ENCODE measurements at places on chromosomes 7 and 10. TPM values are rescaled to one million over a fixed set of nuclear protein-coding genes. Genes with fewer than 3 reads are reported as not detected.
A peak's percentile ranks its signal among the peaks of the same experiment; 100 is the strongest.

The CYP2C19 gene
- not detected for total RNA-seq

The GRID2IP gene
- total RNA-seq = 0.28 TPM

The C10orf67 gene
- not detected for total RNA-seq

The FBXL13 gene
- total RNA-seq = 0.65 TPM

- H3K4me1 ChIP-seq = peaks cover 13% of the 10 kb centered on the region
- DNase-seq = peak; percentile 56
- H3K27ac ChIP-seq = no peak overlapping the region
- H3K4me3 ChIP-seq = no peak overlapping the region
- no peaks in the 10 kb centered on the region for H3K36me3 ChIP-seq
- peaks cover 11% of the 10 kb centered on the region for H3K27me3 ChIP-seq
These were observed 28.1 kb downstream of the EPHB4 start for GRCh38 chr7:100799037-100799896.

DNA sequence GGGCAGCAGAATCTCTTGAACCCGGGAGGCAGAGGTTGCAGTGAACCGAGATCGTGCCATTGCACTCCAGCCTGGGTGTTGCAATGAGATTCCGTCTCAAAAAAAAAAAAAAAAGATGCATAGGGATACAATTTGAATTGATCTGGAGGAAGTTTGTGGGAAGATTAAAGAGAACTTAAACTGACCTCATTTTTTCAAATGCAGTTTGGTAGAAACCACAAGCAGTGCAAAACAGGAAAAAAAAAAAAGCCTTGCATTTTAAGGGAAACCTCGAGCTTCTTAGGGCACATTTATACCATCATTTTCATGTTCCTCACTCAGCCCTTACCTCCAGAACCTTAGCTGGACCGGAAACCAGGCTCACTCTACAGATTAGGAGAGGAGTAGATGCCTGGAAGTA, 2.8 kb downstream of the KCTD7 start:
- H3K4me1 ChIP-seq = peaks cover 36% of the 10 kb centered on the region
- peak overlapping the region; percentile 94 for H3K27ac ChIP-seq
- H3K4me3 ChIP-seq = peak overlapping the region; percentile 81

GRCh38 chr7:87083865-87084519, 24.5 kb upstream of the ELAPOR2 start:
- DNase-seq = no peak
- peaks cover 2% of the 10 kb centered on the region for H3K27me3 ChIP-seq
- H3K4me3 ChIP-seq = no peak overlapping the region
- H3K36me3 ChIP-seq = no peaks in the 10 kb centered on the region
- H3K27ac ChIP-seq = no peak overlapping the region

- DNase-seq = no peak
- no peak overlapping the region for H3K27ac ChIP-seq
- no peaks in the 10 kb centered on the region for H3K36me3 ChIP-seq
These were observed 52.6 kb upstream of the SP8 start for GRCh38 chr7:20839196-20839735.

DNA sequence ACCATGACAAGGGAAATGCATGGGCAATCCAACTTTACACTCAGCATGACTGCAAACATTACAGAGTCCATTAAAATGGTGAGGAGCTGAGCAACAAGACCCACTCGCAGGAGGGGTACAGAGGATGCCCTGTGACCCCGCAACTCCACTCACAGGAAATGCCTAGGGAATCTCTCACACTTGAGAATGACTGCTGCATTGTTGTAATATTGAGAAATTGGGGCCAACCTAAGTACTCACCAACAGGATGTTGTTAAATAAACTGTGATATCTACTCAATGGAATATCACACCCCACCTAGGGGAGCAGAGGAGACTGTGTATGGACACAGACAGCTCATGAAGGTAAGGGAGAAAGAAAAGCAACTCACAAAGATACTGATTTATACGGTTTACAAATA, 53.4 kb upstream of the CAMK2B start:
- peaks cover 2% of the 10 kb centered on the region for H3K27me3 ChIP-seq
- no peaks in the 10 kb centered on the region for H3K36me3 ChIP-seq
- DNase-seq = no peak

DNA sequence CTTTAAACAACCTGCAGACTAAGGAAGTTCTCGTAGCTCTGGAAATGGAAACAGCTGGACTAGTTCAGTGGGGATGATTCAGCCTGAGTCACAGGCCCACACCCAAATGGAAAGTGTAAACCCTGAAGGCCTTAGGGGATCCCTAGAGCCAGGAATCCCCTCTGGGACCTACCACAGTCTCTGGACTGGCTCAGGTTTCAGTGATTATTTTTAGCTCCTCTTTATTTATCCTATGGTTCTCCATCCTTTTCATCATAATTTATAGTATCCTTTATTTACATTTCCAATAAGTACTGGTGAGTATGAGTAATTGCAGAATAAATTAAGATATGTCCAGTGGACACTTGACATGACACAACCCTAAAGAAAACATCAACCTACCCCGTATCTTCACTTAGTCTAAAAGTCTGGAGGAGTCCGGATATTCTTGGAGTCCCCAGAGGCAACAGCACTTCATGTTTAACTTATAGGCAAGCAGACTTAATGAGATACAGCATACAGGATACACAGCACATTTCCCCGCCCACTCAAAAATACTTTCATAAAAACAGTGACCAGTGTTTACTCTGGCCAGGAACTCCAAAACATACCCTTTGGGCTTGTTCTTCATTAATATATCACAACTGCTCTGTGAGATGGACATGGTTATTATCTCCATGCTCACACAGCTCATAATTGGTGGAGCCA, 28.4 kb upstream of the SEMA3E start:
- no peaks in the 10 kb centered on the region for H3K27me3 ChIP-seq
- no peaks in the 10 kb centered on the region for H3K36me3 ChIP-seq
- no peaks in the 10 kb centered on the region for H3K4me1 ChIP-seq

DNA sequence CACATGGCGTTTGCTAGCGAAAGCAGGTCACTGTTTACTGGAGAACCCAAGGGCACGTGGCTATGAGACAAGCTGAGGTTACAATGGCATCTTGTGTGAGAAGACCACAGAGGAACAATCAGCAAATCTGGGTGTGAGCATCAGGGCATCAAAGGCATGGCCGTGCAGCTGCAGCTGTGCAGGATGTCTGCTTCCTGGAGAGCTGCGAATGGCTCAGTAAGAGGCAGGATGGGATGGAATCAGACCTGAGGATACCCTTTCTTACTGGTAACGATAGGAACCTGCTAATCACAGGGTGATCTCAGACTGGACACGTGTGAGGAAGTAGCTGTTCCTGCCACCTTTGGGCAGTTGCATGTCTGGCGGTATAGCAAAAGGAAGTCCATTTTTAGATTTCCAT, 119.5 kb downstream of the RNF216 start:
- DNase-seq = no peak
- peak overlapping the region; percentile 37 for H3K4me3 ChIP-seq
- H3K4me1 ChIP-seq = peaks cover 14% of the 10 kb centered on the region
- peaks cover 13% of the 10 kb centered on the region for H3K36me3 ChIP-seq

GRCh38 chr10:79101560-79102497, 33.1 kb downstream of the ZMIZ1 start:
- no peak overlapping the region for H3K4me3 ChIP-seq
- no peaks in the 10 kb centered on the region for H3K27me3 ChIP-seq
- no peak overlapping the region for H3K27ac ChIP-seq
- no peak for DNase-seq
- H3K4me1 ChIP-seq = peaks cover 7% of the 10 kb centered on the region

GRCh38 chr7:33873518-33873917, 31.8 kb upstream of the BMPER start:
- H3K36me3 ChIP-seq = no peaks in the 10 kb centered on the region
- no peak overlapping the region for H3K27ac ChIP-seq

GRCh38 chr10:11864727-11865126, 41.6 kb downstream of the PROSER2 start:
- no peak for DNase-seq
- H3K4me1 ChIP-seq = peaks cover 21% of the 10 kb centered on the region
- H3K27me3 ChIP-seq = peaks cover 46% of the 10 kb centered on the region
- H3K4me3 ChIP-seq = no peak overlapping the region
- no peaks in the 10 kb centered on the region for H3K36me3 ChIP-seq
- no peak overlapping the region for H3K27ac ChIP-seq

DNA sequence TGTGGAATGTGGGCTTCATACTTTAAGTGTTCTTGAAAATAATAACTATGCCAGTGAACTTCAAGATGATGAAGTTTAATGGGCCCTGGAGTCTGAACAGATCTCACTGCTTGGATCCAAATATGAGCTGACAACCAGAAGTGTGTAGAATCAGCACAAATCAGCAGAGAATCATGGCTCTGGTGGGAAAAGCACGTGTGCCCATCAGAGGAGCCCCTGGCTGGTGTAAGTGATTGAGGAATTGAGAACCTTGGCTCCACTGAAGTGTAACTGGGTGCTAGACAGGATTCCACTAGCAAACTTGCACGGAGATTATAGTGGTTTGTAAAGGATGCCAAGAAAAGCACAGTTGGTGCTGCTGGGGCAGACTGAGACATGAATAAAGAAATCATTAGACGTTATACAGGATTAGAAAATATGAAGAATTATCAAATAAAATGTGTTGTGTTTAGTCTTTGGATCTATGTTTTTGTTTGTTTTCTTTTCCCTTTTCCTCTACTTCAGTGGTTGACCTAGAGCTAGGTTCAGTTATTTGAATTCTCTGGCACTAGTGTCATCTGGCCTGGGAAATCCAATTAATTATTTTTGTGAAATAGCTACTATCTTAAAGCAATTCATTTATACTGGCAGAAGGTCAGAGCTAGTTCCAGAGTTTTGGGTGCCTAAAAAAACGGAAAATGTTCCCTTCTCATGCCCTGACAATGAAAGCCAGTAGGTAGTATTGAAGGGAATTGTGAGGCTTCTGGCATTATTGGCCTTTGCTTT, 175.7 kb upstream of the MEOX2 start:
- DNase-seq = no peak
- H3K4me1 ChIP-seq = no peaks in the 10 kb centered on the region
- no peak overlapping the region for H3K27ac ChIP-seq
- H3K4me3 ChIP-seq = no peak overlapping the region

DNA sequence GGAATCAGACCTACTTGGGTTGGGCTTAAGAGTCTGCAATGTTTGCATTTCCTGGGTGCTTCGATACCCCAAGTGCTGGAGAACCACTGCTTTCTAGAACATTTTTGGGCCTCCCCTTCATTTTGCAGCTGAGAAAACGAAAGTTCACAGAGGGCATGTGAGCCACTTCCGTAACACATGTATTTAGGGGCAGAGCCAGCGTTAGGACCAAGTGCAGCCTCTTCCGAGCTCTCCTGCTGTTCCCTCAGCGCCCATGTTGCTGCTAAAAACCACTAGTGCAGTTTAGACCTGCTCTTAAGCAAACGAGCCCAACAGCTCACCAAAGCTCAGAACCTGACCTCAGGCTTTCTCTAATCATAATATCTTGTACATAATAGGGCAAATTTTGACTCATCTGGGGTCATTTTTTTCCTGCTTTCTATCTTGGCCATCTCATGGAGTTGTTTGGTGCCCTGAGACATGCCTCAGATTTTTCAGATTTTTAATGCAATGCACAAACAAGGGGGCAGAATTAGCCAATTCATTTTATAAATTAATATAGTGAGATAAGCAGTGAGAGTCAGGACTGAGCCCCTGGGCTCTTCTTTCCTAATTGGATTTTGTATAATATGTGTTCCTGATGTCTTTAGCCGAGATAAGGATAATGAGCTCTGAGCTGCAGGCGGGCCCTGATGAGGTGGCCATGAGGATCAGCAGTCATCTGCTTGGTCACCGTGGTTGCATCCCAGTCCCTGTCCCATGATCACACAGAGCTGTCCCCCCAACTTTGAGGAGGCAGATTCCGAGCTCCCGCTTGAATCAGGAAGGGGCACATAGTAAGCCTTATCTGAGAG, 12.9 kb downstream of the BAG3 start:
- no peak overlapping the region for H3K4me3 ChIP-seq
- H3K36me3 ChIP-seq = peaks cover 2% of the 10 kb centered on the region

DNA sequence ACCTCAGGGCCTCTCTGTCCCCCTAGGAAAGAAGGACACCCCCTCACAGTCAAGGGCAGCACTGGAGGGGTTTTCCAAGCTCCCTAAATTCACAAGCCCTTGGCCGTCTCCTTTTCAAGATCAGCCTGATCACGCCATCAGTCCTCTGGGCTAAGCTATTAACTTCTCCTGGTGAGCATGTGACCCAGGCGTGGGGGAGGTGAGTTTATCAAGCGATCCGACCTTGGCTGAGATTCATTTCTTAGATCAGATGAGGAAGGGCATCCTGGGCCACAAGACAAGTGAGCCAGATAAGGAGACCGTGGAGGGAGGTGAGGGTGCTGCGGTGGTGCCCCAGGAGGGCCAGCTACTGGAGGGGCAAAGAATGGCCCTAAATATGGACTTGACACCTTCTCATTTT, 19.2 kb upstream of the EN2 start:
- no peak for DNase-seq
- H3K36me3 ChIP-seq = no peaks in the 10 kb centered on the region
- H3K4me1 ChIP-seq = no peaks in the 10 kb centered on the region
- no peak overlapping the region for H3K27ac ChIP-seq

DNA sequence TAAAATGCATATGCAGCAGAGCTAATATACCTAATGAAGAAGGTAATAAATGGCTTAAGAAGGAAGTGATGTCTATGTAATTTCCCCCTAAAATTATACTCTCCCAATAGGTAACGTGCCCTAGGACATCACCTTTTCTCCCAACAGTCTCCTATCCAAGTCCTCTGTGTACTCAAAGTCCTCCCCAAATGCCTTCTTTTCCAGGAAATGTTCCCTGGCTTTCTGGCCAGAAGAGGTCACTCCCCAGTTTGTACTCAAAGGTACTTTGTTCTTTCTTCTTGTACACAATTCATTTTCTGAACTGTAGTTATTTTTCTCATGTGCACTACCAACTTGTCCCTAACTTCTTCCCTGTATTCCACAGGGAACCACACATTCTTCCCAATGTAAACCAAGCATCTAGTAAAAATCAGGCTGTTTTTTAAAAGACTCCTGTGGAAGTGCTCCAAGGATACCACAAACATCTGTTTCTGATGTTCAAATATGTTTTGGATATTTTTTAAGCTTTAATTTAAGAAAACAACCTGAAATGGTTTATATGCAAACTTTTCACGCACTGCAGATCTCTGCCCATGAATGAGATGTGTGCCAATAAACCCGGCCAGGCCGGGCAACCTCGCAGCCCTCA, 262.3 kb upstream of the KLF14 start:
- H3K27ac ChIP-seq = peak overlapping the region; percentile 47
- DNase-seq = no peak
- H3K36me3 ChIP-seq = peaks cover 8% of the 10 kb centered on the region
- H3K27me3 ChIP-seq = no peaks in the 10 kb centered on the region

- H3K4me3 ChIP-seq = no peak overlapping the region
- H3K27me3 ChIP-seq = no peaks in the 10 kb centered on the region
- no peaks in the 10 kb centered on the region for H3K36me3 ChIP-seq
- peak; percentile 25 for DNase-seq
These were observed 58.1 kb downstream of the CSGALNACT2 start for GRCh38 chr10:43196131-43196980.

Data from activated naive CD8-positive, alpha-beta T cell treated with anti-CD3 and anti-CD28 coated beads, Interleukin-2, amount 10 ng/mL, durations not matched to agents 7 days and 5 days (primary cell).